ENCODE measurements at places on chromosomes 4 and X.

- DNase-seq: no peak
These were observed 83.6 kb upstream of the GUCY1A1 start for GRCh38 chr4:155582971-155583437.

DNA sequence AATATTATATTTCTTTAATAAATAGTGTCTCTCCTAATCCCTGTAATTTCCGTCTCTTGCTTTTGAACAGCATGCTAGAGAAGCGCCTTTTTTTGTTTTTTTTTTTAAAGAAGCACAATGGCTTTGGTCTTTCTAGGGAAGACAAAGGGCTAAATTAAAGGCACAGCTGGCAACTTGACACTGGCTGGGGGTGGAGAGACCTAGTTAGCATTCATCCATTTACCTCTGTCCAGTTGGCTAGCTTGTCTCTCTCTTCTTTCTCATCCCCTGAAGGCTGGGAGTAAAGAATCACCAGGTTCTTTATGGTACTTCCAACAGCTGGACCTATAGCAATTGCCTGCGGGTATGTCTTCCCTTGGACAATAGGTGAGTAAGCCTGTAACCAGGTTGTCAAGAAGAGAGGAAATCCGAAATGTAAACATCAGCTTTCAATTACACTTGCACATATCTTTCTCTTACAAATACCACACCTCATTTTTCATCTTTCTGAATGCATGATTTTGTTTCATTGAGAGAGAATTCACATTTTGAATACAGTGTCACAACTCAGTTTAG is 178.4 kb upstream of the GPR101 start:
- DNase-seq: no peak

DNA sequence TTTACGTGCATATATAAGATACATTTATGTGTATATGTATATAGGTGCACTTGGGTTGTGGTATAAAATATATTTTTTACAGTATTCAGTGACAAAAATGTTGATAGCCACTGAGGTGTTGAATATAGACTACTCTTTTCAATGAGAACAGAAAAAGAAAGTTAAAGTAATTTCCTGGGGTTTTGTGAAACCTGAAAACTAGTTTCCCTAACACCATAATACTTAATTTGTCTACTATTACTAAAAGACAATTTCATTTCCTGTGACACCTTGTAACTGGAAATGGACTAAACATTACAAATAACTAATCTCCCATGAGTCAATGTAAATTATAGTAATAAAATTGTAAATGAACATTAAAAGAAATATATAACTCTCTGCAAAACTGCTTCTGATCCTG is 32.0 kb upstream of the MAP9 start:
- no peak for DNase-seq

- no peak for DNase-seq
These were observed 350.0 kb upstream of the CASK start for GRCh38 chrX:42273387-42273786.

GRCh38 chrX:43822014-43822413 is 60.2 kb downstream of the MAOB start:
- DNase-seq: no peak

DNA sequence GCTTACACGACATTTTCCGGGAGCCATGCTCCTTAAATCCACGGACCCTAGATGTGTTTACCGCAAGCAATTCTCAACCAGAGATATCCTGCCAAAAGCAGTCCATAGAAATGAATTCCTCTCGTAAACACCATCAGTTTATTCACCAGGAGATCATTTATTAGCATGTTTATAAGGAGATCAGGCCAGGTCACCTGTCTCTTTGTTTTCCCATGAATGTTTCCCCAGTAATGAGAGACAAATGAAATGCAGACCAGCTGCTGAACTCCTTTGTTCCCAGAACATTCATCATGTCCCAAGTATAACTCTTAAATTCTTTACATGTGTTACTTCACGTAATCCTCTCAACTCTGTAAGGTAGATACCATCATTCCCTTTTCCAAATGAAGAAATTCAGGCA is 137.1 kb downstream of the DDX53 start:
- DNase-seq: no peak

GRCh38 chr4:87015416-87015815 is 80.6 kb downstream of the AFF1 start:
- DNase-seq: no peak

GRCh38 chr4:113157086-113157857 is 107.8 kb downstream of the ANK2 start:
- no peak for DNase-seq

DNA sequence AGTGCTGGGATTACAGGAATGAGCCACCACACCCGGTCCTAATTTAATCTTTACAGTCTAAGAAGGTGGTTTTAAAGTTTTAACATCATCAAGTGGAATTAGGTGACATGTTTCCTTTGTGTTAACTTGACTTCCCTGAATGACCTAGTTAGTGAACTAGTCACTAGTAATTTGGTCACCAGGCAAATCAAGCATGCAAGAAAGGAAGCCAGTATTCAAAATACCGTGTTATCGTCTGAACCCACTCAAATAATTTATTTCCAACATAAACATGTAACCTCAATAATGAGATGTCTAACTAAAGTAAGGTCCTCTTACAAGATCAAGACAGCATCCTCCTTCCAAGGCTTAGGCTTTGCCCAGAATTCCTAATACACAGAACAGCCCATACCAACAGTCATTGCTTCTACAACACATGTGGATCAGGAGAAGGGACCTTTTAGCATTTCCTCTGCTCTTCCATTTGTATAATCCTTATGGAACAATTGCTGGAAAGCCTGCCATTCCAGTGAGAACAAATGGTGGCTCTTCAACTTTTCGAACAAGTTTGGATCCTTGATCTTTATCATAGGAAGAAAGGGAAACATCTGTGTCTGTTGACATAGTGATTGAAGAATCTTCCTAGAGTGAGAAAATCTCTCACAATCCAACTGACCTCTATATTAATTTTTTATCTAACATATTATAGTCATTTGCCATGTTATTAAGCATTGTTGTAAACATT is 97.2 kb downstream of the ANXA3 start:
- no peak for DNase-seq

GRCh38 chrX:148192547-148192946 is 211.4 kb downstream of the FMR1NB start:
- DNase-seq: no peak

DNA sequence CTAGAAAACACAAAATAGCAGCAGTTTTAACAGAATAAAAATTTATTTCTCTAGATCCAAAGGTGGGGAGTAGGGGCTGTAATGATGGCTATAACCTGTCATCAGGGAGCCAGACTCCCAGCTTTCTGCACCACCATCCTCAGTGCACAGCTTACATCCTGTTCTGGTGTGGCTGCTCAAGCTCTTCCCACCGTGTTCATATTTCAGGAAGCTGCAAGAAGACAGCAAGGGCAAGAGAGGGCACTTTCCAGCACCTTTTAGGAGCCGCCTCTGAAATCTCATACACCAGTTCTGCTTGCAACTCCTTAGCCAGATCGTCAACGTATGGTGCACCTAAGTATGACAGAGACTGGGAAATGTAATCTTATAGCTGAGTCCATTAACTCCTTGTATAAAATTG is 253.7 kb downstream of the CENPC start:
- DNase-seq: no peak

- DNase-seq: no peak
These were observed 645 bp downstream of the AMMECR1 start for GRCh38 chrX:110317061-110317819.

GRCh38 chr4:101288365-101289145 is 58.8 kb downstream of the PPP3CA start:
- no peak for DNase-seq

DNA sequence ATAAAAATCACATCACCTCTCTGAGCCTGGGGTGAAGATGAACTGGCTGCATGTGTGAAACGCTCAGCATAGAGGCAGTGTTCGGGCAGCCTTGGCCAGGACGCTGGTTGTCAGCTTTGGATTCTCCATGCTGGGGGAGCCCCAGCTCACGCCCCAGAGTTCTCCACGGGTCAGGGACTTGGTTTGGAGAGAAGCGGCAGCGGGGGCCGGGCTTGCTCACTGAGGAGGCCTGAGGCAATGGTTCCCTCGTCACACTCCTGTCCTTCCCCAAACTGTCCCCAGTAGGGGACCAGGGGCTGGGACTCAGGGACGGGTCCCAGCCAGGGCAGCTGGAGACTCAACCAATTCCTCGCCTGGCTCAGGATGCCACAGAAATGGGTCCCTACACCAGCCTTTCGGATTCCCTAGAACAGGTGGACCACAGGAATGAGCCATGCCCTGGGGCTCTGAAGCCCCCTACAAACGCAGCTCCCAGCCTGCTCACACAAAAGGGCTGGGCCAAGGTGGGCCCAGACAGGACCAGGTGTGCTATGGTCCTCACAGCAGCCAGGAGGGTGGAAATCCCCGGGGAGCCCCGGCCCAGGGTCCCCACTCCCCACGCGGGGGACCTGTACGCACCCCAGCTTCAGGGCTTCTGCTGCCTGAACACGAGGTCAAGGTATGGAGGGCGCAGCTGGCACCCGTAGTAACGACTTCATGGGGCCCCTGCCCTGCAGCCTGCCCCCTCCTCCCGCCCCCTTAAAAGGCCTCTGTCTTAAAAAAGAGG is 1.4 kb downstream of the MXD4 start:
- DNase-seq: no peak

DNA sequence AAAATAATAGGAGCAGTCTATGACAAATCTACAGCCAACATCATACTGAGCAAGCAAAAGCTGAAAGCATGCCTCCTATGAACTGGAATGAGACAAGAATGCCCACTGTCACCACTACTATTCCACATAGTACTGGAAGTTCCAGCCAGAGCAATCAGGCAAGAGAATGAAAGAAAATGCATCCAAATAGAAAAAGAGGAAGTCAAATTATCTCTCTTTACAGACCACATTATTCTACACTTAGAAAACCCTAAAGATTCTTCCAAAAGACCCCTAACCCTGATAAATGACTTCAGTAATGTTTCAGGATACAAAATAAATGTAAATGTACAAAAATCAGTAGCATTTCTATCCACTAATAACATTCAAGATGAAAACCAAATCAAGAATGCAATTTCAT is 249.0 kb downstream of the STK32B start:
- no peak for DNase-seq

GRCh38 chrX:48611703-48612102 is 14.4 kb downstream of the WDR13 start:
- DNase-seq: no peak

GRCh38 chrX:68915778-68916177 is 87.0 kb downstream of the EFNB1 start:
- DNase-seq: no peak

GRCh38 chr4:2458546-2459491 is 10.1 kb upstream of the RNF4 start:
- no peak for DNase-seq

GRCh38 chr4:1477045-1477840 is 71.0 kb upstream of the NKX1-1 start:
- no peak for DNase-seq

DNA sequence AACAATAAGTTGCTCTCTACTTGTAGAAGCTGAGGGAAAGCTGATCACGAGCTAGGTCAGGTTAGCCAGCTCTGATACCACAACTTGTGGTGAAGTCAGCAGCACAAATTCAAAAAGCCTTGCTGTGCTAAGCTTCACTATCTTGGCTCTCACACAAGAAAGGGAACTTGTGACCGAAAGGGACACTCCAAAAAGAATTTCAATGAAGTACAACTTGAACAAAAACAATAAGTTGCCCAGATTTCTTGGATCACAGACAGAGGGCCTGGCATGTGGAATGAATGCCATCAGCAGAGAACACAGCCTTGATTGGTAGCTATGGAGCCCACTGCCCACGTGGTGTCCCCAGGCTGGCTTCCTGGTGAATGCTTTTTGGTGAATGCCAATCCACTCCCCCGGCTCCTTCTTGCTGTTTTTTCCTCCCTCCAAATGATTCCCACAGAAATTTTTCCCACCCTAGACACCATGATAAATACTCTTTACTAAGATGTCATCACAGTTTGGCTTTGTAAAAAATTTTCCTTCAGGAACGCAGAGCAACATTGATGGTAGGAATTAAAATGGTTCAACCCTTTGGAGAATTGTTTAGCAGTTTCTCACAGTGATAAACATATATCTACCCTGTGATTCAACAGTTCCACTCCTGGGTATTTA is 82.6 kb downstream of the ANXA3 start:
- no peak for DNase-seq

DNA sequence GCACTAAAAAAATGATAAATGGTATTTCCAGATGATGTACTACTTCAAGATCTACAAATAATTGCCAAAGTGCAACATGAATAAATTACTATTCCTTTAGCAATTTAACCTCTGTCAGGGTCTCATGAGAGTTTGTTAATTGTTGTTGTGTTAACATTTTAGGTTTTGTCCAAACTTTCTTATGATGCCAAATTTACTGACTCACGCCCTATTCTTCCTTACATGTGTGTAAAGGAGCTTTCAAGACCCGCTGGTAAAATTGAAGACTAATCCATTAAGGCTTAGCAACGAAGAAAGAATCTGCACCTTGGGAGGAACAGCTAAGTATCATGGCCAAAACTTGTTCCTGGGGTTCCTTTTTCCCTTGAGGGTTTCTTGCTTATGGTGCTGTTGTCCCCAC is 252.7 kb upstream of the JADE1 start:
- DNase-seq: no peak

GRCh38 chr4:38563707-38564495 is 100.1 kb upstream of the KLF3 start:
- peak; percentile 26 for DNase-seq

DNA sequence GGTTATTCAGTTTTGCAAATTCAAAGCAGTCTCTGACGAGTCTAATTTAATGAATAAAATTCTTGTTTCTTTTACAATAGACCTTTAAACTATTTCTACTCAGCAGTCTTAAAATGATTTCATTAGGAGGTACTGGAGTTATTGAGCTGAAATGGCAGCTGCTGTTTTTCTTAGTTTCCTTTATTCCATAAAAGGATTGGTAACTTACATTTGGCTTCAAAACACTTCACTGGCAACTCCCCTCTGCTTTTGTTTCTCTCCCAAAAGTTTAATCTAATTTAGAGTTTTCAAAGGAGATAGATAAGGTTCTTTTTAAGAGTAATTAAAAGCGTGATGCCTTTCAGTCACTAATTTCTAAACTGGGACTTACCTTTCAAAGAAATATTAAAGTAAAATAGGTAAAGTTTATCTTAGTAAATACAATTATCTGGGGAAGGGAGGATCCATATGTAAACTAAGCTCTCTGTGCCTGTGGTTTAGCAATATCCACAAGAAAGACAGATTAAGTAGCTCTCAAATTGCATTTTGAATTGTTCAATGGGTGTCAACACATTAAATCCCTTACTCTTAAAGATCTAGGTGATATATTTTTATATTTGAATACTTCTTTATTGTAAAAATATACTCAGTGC is 17.1 kb upstream of the PCDH10 start:
- no peak for DNase-seq

- DNase-seq: no peak
These were observed 1.7 kb downstream of the PRAF2 start for GRCh38 chrX:49071877-49072711.

GRCh38 chrX:115573185-115573584 is 12.2 kb downstream of the PLS3 start:
- DNase-seq: no peak

All from NCI-H2171 (cell line).